ENCODE measurements at places on chromosomes 7 and 10.
A peak's percentile ranks its signal among the peaks of the same experiment; 100 is the strongest.

DNA sequence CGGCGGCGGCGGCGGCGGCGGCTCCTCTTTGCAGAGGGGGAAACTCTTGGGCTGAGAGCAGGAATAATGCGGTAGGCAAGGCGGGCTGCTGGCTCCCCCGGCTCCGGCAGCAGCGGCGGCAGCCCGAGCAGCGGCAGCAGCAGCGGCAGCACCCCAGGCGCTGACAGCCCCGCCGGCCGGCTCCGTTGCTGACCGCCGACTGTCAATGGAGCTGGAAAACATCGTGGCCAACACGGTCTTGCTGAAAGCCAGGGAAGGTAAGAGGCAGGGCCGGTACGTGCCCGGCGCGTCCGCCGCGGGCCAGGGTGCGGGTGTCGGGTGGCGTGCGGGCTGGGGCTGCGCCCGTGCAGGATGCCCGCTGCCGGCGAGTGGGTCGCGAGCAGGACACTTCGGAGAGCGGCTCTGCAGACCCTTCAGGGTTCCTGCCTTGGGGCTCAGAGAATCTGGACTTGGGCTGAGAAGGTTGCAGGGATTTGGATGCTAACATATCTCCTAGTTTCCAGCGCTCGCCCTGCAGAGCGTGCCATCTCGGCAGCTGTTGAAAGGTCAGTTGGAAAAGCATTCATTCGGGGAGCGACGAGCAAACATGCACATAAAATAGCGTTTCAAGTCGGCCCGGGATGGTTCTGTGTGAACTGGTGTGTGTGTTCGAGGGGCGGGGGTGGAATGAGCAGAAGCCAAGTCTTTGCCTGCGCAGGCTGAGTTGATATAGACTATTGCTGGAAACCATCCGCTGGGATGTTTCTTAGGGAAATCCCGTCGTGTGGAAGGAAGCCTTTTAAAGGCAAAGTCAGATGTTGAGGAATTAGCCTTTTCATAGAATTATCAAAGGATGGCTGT lies 562 bp downstream of the GRK5 start:
- peak; percentile 5 for DNase-seq
- peaks cover 18% of the 10 kb centered on the region for H3K36me3 ChIP-seq
- no peaks in the 10 kb centered on the region for H3K27me3 ChIP-seq
- H3K4me3 ChIP-seq = peak overlapping the region; percentile 80

- no peaks in the 10 kb centered on the region for H3K36me3 ChIP-seq
- peaks cover 22% of the 10 kb centered on the region for H3K27me3 ChIP-seq
- no peak for DNase-seq
- H3K4me3 ChIP-seq = no peak overlapping the region
- no peak overlapping the region for H3K27ac ChIP-seq
These were observed 38.1 kb upstream of the AGBL3 start for GRCh38 chr7:134948246-134948645.

GRCh38 chr7:114859477-114859876 lies 62.4 kb upstream of the MDFIC start:
- DNase-seq = no peak
- peaks cover 3% of the 10 kb centered on the region for H3K36me3 ChIP-seq
- no peak overlapping the region for H3K27ac ChIP-seq
- no peaks in the 10 kb centered on the region for H3K4me1 ChIP-seq
- no peaks in the 10 kb centered on the region for H3K27me3 ChIP-seq

GRCh38 chr10:16570731-16571130 lies 49.1 kb upstream of the C1QL3 start:
- H3K27me3 ChIP-seq = peaks cover 31% of the 10 kb centered on the region
- no peak for DNase-seq
- no peak overlapping the region for H3K27ac ChIP-seq
- H3K36me3 ChIP-seq = no peaks in the 10 kb centered on the region

GRCh38 chr7:34991938-34992840 lies 45.1 kb downstream of the DPY19L1 start:
- H3K27ac ChIP-seq = peak overlapping the region; percentile 95
- peak overlapping the region; percentile 75 for H3K4me3 ChIP-seq
- DNase-seq = peak; percentile 48
- H3K4me1 ChIP-seq = peaks cover 17% of the 10 kb centered on the region

GRCh38 chr10:130412317-130412716 lies 276.1 kb downstream of the GLRX3 start:
- no peak overlapping the region for H3K4me3 ChIP-seq
- DNase-seq = no peak
- H3K27me3 ChIP-seq = no peaks in the 10 kb centered on the region
- H3K36me3 ChIP-seq = no peaks in the 10 kb centered on the region
- H3K27ac ChIP-seq = no peak overlapping the region

DNA sequence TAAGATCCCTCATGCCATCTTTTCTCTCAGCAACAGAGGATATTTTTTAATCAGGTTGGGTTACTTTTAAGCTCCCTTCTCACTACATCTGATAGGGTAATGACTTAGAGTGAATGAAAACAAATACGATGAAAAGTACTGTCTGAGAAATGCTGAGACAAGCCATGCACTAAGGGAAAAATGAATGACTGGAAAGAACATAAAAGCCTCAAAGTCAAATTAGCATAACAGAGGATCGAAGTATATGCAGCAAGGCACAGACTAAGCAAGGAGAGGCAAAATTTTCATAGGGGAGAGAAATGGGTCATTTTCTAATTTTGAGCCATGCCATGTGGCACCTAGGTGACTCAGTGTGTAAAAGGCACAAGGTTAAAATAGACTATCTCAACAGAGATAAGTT lies 8.5 kb upstream of the POT1 start:
- no peak for DNase-seq
- H3K36me3 ChIP-seq = peaks cover 2% of the 10 kb centered on the region
- no peak overlapping the region for H3K27ac ChIP-seq
- H3K27me3 ChIP-seq = no peaks in the 10 kb centered on the region

DNA sequence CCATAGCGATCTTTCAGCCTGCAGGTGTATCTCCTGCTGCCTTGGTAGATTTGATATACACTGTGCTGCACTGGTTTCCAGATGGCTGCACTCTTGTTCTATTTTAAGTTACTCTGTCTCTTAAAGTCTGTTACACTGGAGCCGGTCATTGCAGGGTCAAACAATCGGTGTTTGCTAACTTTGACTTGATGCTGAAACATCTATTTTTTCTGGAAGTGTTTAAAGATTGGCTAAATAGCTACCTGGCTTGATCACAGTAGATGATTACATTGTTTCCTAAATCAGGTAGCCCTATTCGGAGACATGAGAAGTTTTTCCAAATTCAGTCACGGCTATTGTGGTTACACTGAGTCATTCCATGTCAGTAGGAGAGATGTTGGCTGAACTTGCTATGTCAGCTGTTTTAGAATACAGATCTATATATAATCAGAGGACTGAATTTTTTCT lies 574.8 kb downstream of the ETV1 start:
- no peaks in the 10 kb centered on the region for H3K27me3 ChIP-seq
- H3K4me1 ChIP-seq = no peaks in the 10 kb centered on the region

DNA sequence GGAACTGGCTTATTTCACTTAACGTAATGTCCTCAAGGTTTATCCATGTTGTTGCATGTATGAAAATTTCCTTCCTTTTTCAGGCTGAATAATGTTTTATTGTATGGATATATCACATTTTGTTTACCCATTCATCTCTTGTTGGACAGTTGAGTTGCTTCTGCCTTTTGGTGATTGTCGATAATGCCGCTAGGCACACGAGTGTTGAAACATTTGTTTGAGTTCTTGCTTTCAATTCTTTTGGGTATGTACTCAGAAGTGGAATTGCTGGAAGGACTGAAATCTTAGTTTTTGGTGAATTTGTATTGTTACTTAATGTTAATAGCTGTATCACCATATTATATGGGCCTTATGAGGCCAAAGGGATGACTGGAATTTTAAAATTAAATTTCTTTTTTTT lies 23.6 kb downstream of the CCNY start:
- H3K36me3 ChIP-seq = no peaks in the 10 kb centered on the region
- no peak for DNase-seq
- H3K27ac ChIP-seq = no peak overlapping the region
- no peak overlapping the region for H3K4me3 ChIP-seq
- H3K27me3 ChIP-seq = no peaks in the 10 kb centered on the region

DNA sequence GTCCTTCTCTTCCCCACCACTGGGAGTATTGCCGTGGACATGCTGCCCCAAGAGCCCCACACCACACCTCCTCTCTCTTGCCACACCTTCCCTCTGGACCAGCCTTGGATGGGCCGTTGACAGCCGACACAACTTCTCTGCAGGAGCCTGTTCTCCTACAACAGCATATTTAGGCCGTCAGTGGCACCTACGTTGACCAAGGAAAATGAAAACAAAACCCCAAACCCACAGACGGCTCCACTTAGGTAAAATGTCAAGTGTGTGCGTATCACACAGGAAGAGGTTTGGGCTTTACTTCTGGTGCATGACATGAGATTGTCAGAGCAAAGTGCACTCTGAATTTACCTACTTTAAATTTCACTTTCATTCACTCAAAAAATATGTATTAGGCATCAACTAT lies 246.6 kb downstream of the ZMYND11 start:
- no peaks in the 10 kb centered on the region for H3K27me3 ChIP-seq
- H3K4me3 ChIP-seq = peak overlapping the region; percentile 65
- peak overlapping the region; percentile 76 for H3K27ac ChIP-seq
- peak; percentile 20 for DNase-seq
- peaks cover 4% of the 10 kb centered on the region for H3K36me3 ChIP-seq

GRCh38 chr7:44981035-44981706 lies 2.4 kb upstream of the MYO1G start:
- H3K27me3 ChIP-seq = no peaks in the 10 kb centered on the region
- no peak for DNase-seq
- peaks cover 79% of the 10 kb centered on the region for H3K4me1 ChIP-seq
- peak overlapping the region; percentile 99 for H3K4me3 ChIP-seq
- peaks cover 92% of the 10 kb centered on the region for H3K36me3 ChIP-seq
- H3K27ac ChIP-seq = peak overlapping the region; percentile 98

- no peak overlapping the region for H3K27ac ChIP-seq
- no peaks in the 10 kb centered on the region for H3K36me3 ChIP-seq
- H3K4me3 ChIP-seq = no peak overlapping the region
- no peaks in the 10 kb centered on the region for H3K4me1 ChIP-seq
- no peaks in the 10 kb centered on the region for H3K27me3 ChIP-seq
These were observed 296.0 kb upstream of the KIAA1217 start for GRCh38 chr10:23912884-23913404.

DNA sequence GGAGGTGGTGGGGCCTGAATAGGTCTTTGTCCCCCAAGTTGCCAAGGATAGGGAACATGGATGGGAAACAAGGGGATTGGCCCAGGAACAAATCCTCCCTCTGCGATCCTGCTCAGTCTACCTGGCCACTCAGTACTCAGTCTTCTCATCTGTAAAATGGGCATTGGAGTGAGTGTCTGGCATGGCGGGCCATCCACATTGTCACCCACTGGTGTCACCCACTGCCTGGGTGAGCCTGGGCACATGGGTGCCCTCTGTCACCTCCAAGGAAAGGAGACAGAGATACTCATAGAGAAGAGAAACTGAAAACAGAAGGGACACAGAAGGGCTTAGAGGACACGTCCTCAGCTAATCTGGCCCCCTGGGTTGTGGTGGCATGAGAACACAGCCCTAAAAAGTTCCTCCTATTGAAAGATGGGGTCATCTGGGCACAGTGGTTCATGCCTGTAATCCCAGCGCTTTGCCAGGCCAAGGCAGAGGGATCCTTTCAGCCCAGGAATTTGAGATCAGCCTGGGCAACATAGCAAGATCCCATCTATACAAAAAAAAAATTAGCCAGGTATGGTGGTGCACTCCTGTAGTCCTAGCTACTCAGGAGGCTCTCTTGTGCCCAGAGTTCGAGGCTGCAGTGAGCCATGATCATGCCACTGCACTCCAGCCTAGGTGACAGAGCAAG lies 12.5 kb upstream of the TNRC18 start:
- DNase-seq = no peak
- H3K4me1 ChIP-seq = no peaks in the 10 kb centered on the region
- H3K36me3 ChIP-seq = peaks cover 11% of the 10 kb centered on the region
- peaks cover 29% of the 10 kb centered on the region for H3K27me3 ChIP-seq
- no peak overlapping the region for H3K4me3 ChIP-seq

DNA sequence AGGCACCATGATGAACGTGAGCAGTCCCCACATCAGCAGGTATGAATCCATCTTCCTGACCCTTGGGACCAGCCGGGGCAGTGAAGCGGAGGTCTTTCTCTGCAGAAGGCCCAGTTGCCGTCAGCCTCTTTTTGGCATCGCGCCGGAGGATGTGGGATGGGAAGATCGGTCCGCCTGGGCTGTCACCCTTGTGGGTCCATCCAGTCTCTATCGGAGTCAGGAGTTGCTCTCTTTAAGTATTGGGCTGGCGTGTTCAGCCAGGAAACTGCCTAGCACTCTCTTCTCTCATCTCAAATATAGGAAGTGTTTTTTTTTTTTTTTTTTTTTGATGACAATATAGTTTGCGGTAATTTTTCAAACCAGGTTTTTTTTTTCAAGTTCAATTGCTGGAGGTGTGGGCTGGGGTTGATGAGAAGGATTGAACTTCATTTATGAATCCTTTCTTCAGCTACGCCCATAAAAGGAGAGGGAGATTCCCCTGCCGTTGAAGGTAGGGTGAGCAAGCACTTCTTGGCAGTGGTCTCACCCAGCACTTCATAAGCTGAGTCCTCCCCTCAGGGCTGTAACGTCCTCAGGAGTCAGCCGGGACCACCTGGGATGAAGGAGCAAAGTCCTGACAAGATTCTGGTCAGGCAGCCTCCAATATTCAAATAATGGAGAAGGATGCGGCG lies at the start of gene IL2RA:
Gene IL2RA, minus strand, starts transcription at position 267 of the 671 bp plus-strand sequence. Its CDS starts 216 bp downstream, at position 51.
- peak within 1 kb of the TSS; percentile 87 for H3K4me3 ChIP-seq
- peaks cover 34% of the 10 kb centered on the region for H3K4me1 ChIP-seq
- peak; percentile 38 for DNase-seq
- H3K27me3 ChIP-seq = no peaks in the 10 kb centered on the region
- peak within 1 kb of the TSS; percentile 66 for H3K27ac ChIP-seq
- H3K36me3 ChIP-seq = peaks cover 13% of the 10 kb centered on the region

Measured in effector memory CD8-positive, alpha-beta T cell (primary cell).